ENCODE measurements at places on chromosomes 7 and 10.

DNA sequence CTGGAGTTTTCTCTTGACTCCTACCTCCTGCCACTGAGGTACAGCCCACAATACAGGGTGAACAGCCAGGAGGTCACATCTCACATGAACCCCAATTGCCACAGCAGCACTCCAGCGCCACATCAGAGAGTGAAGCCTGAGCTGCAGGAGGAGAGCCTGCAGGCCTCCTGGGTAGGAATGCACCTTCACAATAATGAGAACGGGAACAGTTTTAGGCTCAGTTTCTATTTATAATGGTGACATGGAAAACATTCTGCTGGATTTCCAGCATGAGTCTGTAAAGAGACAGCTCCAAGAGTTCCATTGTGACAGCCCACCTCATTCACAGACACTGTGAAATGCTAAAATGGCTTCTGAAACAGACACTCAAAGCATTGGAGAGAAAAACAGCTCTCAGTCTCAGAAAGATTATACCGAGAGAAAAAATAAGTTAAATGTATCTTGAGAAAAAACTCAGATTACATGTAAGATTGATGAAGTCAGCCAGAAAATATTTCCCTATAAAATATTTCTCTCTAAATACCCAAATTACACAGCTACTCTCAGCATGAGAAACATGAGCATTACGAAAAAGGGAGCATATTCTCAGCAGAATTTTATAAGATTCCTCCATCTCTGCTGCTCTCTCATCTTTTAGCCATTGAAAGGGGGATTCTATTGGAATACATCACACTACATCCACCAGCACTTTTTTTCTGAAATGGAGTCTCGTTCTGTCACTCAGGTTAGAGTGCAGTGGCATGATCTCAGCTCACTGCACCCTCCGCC, 11.3 kb downstream of the ZNF680 start:
- no peak for DNase-seq

DNA sequence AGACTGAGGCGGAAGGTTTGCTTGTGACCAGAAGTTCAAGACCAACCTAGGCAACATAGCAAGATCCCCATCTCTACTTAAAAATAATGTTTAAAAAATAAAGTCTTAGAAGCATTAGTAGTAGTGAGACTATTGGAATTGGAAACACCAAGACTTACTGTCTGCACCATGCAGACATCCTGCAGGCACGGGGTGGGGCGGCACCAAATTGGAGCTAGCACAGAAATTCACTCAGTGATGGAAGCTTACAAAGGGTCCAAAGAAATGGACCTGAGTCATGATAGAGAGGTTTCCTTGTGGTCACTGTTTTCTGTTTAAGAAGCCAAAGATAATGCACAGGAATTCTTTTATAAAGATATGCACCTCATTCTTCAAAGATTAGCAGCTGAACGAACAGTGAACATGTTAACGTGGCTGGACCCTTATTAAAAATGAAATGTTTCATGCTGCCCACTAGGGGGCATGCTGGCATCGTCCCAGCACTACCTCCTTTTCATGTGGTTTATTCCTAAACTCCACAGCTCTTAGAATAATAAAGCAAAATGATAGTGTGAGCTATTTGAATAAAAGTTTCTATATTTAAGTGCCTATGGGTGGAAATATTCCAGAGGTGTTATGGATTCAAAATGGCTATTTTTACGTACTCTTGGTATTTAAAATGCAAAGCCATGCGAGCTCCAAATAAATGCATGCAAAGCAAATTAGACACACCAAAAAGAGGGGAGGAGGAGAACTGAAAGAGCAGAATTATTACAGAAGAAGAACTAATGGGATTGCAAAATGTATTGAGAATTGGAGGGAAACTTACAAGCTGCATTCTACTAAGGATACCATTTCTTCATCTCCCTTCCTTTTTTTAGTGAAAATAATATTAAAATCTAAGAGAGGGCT, 28.6 kb downstream of the PDSS1 start:
- peak; percentile 11 for DNase-seq

- DNase-seq, result no peak
These were observed 2.5 kb upstream of the CFAP58 start for GRCh38 chr10:104351061-104351702.

- DNase-seq, result no peak
These were observed 372.9 kb downstream of the GALNT17 start for GRCh38 chr7:71504697-71505441.

DNA sequence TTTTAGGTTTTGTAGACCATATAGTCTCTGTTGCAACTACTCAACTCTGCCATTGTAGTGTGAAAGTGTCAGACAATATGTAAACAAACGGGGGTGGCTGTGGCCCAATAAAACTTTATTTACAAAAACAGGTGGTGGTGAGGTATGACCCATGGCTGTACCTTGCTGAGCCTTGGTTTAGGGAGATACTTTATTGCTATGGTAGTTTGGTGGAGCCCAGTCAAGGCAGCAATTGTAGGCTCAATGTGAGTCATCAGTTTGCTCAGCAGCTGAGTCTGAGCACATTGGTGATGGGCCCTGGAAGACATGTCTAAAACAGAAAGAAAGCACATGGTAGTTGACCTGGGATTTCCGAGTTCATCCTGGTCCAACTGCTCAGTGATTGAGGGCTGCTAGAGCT, 242.5 kb downstream of the REEP3 start:
- DNase-seq, result no peak

DNA sequence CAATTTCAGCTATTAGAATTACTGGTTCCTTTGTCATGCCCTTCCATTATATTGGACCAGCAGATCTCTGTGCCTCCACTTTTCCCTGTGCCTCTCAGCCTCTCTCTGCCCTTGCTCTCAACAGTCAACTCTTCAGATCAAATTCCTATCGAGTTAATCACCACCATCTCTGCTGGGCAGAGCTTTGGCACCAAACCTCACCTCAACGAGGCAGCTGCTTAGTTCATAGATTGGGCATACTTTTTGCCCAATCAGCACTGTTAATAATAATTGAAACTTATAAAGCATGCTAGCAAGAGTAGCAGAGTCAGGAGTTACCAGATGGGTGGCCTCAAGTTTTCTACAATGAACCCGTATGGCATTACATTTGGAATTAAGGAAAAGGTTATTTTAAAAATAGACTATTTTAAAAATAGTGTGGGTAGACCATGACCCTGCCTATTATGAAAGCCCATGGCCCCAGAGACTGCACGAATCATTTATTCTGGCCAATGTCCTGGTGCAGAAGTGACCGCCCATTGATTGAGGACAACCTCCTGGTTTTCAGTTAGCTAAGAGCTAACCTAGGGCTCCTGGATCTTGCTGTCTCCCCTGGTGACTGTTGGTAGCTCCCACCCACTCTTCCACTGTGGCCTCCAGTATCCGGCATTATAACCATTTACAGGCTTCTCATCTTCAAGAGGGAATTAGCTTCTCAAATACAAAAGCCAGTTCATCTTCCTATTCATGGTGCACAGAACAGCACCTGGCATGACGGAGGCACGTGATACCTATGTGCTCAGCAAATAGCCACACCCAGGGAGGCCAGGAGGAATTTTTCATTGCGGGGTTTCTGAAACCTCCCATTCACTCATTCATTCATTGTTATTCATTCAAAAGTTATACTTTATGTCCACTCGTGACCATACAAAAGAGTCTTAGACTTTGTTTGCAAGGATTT, 265.4 kb downstream of the INHBA start:
- DNase-seq, result no peak

GRCh38 chr7:20799566-20800366, 13.1 kb upstream of the SP8 start:
- no peak for DNase-seq

GRCh38 chr7:127751062-127751461, 99.1 kb downstream of the SND1 start:
- DNase-seq, result no peak

GRCh38 chr10:103155471-103156085, 37.5 kb downstream of the NT5C2 start:
- DNase-seq, result no peak

GRCh38 chr7:139871331-139871730, 42.3 kb downstream of the TBXAS1 start:
- no peak for DNase-seq

DNA sequence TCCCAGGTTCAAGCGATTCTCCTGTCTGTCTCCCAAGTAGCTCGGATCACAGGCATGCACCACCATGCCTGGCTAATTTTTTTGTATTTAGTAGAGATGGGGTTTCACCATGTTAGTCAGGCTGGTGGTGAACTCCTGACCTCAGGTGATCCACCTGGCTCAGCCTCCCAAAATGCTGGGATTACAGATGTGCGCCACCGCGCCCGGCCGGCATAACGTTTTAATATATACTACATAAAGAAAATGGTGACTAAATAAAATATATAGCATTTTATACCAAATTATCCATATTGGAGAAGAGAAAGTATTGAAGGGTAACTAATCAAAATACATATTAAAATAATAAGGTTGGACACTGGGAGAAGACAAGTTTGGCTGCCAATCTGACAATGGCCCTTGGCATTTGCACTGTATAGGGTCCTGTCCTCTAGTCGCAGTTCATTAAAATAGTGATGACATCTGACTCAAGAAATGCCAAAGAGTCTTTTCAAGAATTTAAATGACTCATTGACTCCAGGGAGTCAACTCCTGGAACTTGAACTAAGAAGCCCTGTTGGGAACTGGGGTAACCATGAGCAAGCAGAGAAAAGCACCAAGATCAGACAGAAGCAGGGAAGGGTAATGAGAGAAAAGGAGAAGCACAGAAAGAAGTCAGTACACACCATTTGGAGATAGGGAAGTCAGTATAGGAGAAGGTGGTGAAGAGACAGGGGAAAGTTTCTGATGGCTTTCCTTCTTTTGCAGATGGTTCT, 91.1 kb downstream of the CH25H start:
- no peak for DNase-seq

GRCh38 chr10:69051303-69051702, 36.6 kb upstream of the SRGN start:
- no peak for DNase-seq

DNA sequence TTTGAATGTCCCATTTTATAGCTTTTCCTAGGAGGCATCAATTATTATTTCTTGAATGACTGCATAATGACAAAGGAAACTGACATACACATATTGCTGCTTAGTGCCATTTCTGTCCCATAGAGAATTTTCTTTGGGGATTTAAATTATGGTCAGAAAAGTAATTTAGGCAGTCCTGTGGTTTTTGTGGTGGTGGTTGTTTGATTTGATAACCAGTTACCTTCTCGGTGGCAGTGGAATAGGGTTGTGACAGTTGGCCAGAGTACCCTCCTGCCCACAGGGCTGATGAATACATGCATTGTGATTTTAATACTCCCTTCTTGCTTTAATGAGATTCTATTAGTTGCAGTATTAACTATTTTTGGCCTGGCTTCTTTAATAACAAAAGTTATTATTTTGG, 6.6 kb upstream of the SGCE start:
- no peak for DNase-seq

GRCh38 chr10:90675621-90676020, 182.2 kb downstream of the HTR7 start:
- no peak for DNase-seq

DNA sequence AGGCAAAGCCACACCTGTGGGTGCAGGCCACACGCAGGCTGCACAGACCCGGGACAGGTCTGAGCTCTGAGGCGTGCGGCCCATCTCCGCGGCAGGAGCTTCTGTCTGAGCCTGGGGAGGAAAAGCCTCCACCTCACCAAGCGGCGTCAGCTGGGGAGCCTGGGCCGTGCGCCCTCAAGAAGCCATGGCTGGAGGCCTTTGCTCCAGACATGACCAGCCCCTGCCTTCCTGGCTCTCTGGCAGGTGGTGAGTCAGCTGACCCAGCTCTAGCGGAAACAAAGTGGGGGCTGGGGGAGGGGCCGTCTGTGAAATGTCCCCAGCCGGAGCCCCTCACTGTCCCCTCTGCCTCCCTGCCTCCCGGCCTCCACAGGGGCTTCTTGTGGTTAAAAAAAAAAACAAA, 12.5 kb downstream of the GPER1 start:
- DNase-seq, result no peak

- no peak for DNase-seq
These were observed 36.6 kb upstream of the ZMIZ2 start for GRCh38 chr7:44712012-44712411.

GRCh38 chr7:3518546-3518945, 217.5 kb downstream of the SDK1 start:
- DNase-seq, result no peak

DNA sequence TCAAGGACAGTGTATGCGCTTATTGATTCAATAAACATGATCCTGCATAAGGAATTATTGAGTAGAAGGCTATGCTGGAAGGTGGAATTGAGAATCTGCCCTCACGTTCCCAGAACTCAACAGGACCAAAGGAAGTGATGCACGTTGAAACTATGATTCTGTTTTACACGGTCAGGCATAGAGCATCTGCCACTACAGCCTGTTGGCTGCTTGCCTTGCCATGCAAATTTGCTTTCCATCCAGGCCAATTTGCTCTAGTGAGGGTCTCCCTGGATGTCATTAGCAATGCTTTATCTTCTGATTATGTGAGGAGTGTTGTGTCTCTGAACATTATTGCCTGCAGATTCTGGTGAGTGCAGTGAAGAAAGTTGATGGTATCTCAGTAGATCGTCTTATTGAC, 132.9 kb downstream of the ADRA2A start:
- DNase-seq, result no peak

DNA sequence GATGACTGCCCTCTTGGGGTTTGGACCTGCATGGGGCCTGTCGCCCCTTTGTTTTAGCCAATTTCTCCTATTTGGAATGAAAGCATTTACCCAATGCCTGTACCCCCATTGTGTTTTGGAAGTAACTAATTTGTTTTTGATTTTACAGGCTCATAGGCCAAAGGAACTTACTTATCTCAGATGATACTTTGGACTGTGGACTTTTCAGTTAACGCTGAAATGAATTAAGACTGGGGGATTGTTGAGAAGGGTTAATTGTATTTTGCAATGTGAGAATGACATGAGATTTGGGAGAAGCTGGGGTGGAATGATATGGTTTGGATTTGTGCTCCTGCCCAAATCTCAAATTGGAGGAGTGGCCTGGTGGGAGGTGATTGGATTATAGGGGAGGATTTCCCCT, 185.8 kb upstream of the PHYHIPL start:
- DNase-seq, result no peak

DNA sequence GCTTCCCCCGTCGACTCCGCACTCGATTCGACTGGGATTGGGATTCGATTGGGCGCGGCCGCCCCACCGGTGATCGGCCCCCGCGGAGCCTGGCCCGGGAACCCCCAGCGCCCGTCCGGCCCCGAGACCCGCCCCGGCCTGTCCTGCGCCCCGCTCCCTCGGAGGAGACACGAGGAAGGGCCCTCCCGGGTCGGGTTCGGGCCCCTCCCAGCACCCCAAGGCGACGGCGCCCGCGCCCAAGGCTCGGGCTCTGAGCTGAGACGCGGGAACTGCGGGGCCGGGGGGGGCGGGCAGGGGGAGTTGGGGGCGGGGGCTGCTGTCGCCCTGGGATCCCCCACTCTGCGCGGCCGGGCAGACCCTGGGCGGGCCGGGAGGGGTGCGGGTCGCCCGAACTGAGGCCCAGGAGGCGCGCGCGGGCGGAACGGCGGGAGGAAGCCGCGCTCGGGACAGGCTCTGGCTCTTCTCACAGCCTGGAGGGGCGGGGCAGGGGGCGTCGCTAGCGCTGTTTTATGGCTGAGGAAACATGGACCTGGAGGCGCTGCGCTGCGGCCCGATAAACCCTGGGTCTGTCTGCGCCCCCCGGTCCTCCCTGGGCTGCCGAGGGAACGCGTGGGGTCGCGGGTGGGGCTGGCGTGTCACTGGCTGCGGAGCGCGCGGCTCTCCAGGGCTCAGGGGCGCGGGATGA, 1.7 kb upstream of the NKX6-2 start:
- DNase-seq, result no peak

- no peak for DNase-seq
These were observed 18.5 kb downstream of the TRUB1 start for GRCh38 chr10:114956466-114956865.

All from activated naive CD4-positive, alpha-beta T cell (primary cell).